ENCODE measurements at places on chromosomes 6 and 20. TPM values are rescaled to one million over a fixed set of nuclear protein-coding genes. Genes with fewer than 3 reads are reported as not detected.

CLPSL1 gene
- total RNA-seq, result not detected

PNPLA1 gene
- not detected for total RNA-seq

PRELID3B gene
- 30.5 TPM for total RNA-seq

GRCh38 chr6:1792989-1793388 lies 183.3 kb downstream of the FOXC1 start:
- no peak for DNase-seq

DNA sequence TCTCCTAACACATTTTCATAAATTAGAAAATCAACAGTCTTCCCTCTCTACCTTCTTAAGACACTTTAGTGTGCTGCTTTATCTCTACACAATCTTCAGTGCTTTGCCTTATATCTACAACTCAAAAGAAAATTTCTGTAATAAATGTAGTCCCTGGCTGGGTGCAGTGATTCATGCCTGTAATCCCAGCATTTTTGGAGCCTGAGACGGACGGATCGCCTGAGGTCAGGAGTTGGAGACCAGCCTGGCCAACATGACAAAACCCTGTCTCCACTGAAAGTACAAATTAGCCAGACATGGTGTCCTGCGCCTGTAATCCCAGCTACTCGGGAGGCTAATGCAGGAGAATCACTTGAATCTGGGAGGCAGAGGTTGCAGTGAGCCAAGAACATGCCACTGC lies 9.7 kb upstream of the EDN1 start:
- DNase-seq, result no peak

DNA sequence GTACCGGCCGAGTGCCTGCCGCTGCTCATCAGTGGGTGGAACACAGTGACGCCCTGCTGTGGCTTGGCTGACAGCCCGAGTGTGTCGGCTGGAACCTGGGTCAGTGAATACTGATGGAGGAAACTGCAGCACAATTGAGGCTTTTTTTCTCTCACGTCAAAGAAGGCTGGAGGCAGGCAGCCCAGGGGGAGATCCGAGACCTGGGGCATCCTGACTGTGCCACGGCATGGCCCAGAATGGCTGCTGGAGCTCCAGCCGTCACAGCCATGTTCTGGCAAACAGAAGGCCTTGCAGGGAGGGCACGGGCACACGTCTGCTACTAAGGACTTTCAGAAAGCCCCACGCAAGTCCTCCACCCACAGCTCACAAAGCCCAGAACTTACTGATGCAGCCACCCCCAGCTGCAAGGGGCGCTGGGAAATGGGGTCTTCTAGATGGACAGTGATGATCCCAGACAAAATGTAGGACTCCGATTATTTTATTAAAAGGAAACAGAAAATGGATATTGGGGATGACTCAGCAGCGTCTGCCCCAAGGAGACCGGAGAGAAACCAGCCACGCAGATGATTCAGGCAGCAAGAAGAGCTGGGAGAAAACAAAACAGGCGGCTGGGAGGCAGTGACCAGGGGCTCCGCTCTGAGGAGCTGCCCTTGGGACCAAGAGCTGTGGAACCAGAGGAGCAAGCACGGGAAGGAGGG lies 140.0 kb downstream of the TAF4 start:
- DNase-seq, result no peak
